Naive thymus-derived CD8-positive, alpha-beta T cell (primary cell): ENCODE measurements at places on chromosomes 13 and 19.

- no peak for DNase-seq
Observed at GRCh38 chr19:15475169-15475568, 4.1 kb downstream of the PGLYRP2 start.

- DNase-seq, result peak; percentile 2
Observed at GRCh38 chr13:53782488-53782961, 753.9 kb downstream of the OLFM4 start.

- no peak for DNase-seq
Observed at GRCh38 chr19:58056261-58056660, 2.8 kb upstream of the ZNF135 start.

GRCh38 chr19:43527860-43528622, 1.0 kb upstream of the ETHE1 start:
- no peak for DNase-seq

DNA sequence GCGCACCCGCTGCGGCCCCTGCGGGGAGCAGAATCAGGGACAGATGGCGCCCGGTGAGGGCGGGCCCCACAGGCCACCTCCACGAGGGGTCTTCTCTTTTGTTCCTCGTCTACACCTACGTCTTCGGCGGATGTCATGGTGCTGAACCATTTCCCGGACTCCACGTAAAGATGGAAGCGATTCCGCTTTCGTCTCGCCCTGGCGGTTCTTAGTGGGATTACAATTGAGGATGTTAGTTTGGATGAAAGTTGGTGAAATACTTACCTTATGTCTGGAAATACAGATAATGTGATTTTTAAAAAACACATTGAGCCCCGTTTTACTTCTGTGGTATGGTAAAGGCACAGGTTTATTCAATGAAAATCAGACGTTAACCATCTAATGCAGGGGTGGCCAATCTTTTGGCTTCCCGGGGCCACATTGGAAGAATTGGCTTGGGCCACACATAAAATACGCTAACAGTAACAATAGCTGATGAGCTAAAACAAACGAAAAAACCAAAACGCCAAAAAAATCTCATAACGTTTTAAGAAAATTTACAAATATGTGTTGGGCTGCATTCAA, 1.4 kb upstream of the ZMYM5 start:
- DNase-seq, result no peak

- DNase-seq, result no peak
Observed at GRCh38 chr13:34246511-34246910, 428.6 kb downstream of the RFC3 start.

DNA sequence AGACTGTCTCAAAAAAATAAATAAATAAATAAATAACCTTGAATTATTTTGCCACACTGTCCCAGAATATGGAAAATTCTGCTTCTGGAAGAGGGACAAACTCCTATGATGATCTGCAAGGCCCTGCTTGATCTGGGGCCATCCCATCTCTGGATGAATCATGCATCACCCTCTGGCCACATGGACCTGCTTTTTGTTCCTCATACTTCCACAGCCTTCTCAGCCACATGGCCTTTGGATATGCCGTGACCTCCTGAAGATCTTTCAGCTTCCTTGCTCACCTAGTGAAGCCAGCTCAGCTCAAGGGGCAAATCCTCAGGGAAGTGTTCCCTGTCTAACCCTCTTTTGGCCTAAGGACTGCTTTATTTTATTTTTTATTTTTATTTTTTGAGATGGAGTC, 10.3 kb downstream of the IER2 start:
- DNase-seq, result no peak

GRCh38 chr19:33953023-33953422, 156.4 kb downstream of the KCTD15 start:
- no peak for DNase-seq

- DNase-seq, result no peak
Observed at GRCh38 chr19:18606281-18607225, at the start of gene CRLF1. Gene CRLF1, minus strand, starts transcription at chr19:18606799. Its CDS starts 143 bp downstream, at chr19:18606656.

DNA sequence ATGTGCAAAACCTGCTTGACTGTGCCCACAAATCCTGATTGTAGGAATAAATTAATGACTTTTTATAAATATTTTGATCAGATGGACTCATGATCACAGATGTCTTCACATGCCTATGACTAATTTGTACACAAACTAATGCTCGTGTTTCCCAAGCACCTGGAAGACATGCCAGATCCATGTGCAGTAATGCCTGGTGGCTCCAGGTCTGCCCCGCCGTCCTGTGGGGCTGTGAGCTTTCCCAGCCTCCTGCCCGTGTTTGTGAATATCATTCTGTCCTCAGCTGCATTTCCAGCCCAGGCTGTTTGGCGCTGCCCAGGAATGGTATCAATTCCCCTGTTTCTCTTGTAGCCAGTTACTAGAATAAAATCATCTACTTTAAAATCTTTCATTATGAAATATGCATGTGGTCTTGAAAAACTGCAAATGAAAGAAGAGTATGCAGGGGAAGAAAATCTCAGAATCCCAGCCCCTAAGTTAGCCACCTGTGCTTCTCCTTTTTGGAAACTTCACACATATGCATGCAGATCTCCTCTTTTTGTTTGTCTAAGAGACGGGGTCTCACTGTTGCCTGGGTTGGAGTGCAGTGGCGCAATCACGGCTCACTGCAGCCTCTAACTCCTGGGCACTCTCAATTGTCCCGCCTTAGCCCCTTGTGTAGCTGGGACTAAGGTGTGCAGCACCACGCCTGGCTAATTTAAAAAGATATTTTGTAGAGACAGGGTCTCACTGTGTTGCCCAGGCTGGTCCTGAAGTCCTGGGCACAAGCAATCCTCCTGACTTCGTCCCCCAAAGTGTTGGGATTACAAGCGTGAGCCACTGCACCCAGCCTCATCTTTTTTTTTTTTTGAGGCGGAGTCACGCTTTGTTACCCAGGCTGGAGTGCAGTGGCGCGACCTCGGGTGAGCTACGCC, 6.2 kb downstream of the RPL28 start:
- no peak for DNase-seq

- no peak for DNase-seq
Observed at GRCh38 chr19:48135411-48135810, 24.8 kb upstream of the PLA2G4C start.

- DNase-seq, result no peak
Observed at GRCh38 chr13:50334944-50335343, 319.7 kb downstream of the KCNRG start.
